Lower lobe of right lung (tissue), 2 donors: ENCODE measurements at places on chromosomes 3 and 15. TPM values are rescaled to one million over a fixed set of nuclear protein-coding genes. Genes with fewer than 3 reads are reported as not detected.

- DNase-seq, result no peak
- H3K4me3 ChIP-seq, result no peak overlapping the region
- no peaks in the 10 kb centered on the region for H3K36me3 ChIP-seq
- peaks cover 18% of the 10 kb centered on the region for H3K4me1 ChIP-seq
Observed at GRCh38 chr3:66996696-66997095, 1.4 kb upstream of the KBTBD8 start.

The GATA2 gene
- total RNA-seq, result 68.3 TPM

The STAC gene
- total RNA-seq, result 51.4 TPM

- no peaks in the 10 kb centered on the region for H3K27me3 ChIP-seq
- DNase-seq, result no peak
- H3K4me1 ChIP-seq, result peaks cover 15% of the 10 kb centered on the region
- peak overlapping the region; percentile 50 for H3K27ac ChIP-seq
Observed at GRCh38 chr15:41333026-41333562, 413 bp downstream of the NUSAP1 start.

The KLHL40 gene
- total RNA-seq, result not detected

The MST1R gene
- total RNA-seq, result 27.3 TPM

DNA sequence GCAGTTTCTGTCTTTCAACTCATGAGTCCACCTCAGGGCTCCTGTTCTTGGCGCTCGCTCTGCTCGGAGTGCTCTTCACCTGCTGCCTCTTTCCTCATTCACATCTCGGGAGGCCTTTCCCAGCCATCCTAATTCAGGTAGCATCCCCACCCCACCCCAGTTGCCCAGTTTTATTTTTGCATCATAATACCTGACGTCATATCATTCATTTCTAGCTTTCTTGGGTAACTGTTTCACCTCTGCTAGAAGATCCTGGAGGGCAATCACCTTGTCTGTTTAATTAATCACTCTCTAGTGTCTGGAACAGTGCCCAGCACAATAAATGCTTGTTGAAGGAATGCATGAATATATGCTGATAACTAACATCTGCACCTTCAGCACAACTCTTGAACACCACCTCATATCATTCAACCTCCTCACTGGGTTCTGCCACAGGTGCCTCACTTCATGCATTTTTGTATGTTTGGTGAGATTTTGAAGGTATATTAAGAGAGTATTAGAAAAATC lies 7.6 kb downstream of the NUSAP1 start:
- no peaks in the 10 kb centered on the region for H3K36me3 ChIP-seq

DNA sequence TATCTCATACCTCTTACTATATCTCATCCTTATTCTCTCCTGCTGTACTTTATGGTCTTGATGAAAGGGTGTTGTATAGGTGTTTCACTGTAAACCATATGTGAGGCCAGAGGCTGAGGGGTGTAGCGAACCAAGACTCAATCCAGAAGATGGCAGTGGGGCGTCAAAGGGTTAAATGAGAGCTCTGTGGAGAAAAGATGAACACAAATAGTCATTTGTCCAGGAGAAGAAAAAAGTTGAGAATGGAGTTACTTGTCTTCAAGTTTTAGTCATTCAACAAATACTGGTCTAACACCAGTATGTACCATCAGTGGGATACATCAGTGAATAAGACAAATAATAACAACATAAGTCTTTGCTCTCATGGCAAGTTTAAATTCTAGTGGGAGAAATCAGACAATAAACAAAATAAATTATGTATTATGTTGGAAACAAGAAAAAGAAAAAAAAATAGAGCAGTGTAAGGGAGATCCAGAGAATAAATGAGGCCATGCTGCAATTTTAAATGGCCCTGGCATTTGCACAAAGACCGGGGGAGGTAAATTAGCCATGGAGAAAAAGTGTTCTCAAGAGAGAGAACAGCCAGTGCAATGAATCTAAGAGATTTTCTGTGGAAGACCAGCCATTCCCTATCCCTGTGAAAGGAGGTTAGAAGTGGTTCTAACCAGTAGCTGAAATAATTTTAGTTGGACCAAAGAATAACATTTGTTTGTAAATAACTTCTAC lies 77.0 kb upstream of the UMPS start:
- no peak for DNase-seq
- H3K27me3 ChIP-seq, result no peaks in the 10 kb centered on the region
- no peak overlapping the region for H3K27ac ChIP-seq
- H3K4me1 ChIP-seq, result no peaks in the 10 kb centered on the region
- H3K36me3 ChIP-seq, result peaks cover 17% of the 10 kb centered on the region

- H3K36me3 ChIP-seq, result no peaks in the 10 kb centered on the region
- H3K4me3 ChIP-seq, result no peak overlapping the region
- no peak overlapping the region for H3K27ac ChIP-seq
- H3K27me3 ChIP-seq, result no peaks in the 10 kb centered on the region
- no peak for DNase-seq
Observed at GRCh38 chr3:19456738-19457137, 308.4 kb downstream of the KCNH8 start.

DNA sequence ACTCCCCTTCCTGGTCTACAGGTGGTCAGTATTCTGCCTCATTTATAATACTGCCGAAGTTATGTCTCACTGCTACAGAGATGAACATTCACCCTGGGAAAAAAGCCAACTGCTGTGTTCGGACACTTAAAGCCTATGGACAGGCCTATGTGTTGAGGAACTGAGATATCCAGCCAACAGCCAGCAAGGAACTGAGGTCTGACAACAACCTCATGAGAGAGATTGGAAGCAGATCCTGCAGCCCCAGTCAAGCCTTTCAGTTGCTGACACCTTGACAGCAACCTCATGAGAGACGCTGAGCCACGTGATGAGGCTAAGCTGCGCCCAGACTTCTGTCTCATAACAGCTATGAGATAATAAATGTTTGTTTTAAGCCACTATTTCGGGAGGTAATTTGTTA lies 18.2 kb upstream of the FHIT start:
- no peak for DNase-seq
- no peaks in the 10 kb centered on the region for H3K36me3 ChIP-seq
- no peak overlapping the region for H3K4me3 ChIP-seq
- no peaks in the 10 kb centered on the region for H3K4me1 ChIP-seq
- no peaks in the 10 kb centered on the region for H3K27me3 ChIP-seq
- H3K27ac ChIP-seq, result no peak overlapping the region

DNA sequence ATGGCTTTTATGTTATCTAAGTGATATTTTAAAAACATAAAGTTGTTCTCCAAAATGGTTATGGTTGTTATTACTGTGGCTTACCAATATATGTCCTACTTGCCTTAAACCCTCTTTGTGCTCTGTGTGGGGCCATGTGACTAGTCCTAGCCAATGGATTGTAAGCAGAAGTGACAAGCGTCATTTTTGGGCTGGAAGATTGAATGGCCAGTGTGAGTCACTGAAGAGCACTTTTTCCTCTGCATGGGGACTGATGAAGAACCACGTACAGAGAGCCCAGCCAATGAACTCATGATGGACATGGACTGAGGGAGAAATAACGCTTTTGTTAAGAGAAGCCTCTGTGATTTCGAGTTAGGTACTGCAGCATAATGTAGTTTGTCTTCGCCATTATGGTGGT lies 332.7 kb downstream of the EDEM1 start:
- no peaks in the 10 kb centered on the region for H3K27me3 ChIP-seq
- no peaks in the 10 kb centered on the region for H3K4me1 ChIP-seq
- no peak overlapping the region for H3K4me3 ChIP-seq
- no peaks in the 10 kb centered on the region for H3K36me3 ChIP-seq
- DNase-seq, result no peak

- peaks cover 4% of the 10 kb centered on the region for H3K4me1 ChIP-seq
- H3K27me3 ChIP-seq, result no peaks in the 10 kb centered on the region
- no peak for DNase-seq
- peaks cover 60% of the 10 kb centered on the region for H3K36me3 ChIP-seq
- H3K27ac ChIP-seq, result no peak overlapping the region
Observed at GRCh38 chr15:57281321-57281720, 95.0 kb upstream of the CGNL1 start.

The ALDH1A2 gene
- 49.4 TPM for total RNA-seq

The SLC28A2 gene
- total RNA-seq, result 0.21 TPM

- no peak overlapping the region for H3K27ac ChIP-seq
- no peaks in the 10 kb centered on the region for H3K27me3 ChIP-seq
- H3K4me1 ChIP-seq, result no peaks in the 10 kb centered on the region
- H3K4me3 ChIP-seq, result no peak overlapping the region
- DNase-seq, result no peak
Observed at GRCh38 chr3:66747696-66748095, 246.9 kb upstream of the LRIG1 start.

DNA sequence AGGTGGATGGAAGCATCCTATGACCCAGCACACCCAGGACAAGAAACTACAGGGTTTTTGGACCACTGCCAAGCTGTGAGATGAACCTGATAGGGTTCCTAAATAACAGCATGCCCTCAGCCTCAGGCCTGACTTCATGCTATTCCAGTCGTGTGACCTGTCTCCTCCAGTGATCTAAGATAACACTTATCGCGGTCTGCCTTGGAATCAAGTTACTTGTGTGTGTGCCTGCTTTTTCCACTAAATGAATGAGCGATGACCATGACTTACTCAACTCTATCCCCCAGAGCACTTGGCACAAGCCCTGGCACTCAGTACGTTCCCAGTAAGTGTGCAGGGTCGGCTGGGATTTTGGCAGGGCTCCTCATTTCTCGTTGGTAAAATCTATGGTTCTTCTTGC lies 172.7 kb upstream of the TP63 start:
- DNase-seq, result no peak
- no peaks in the 10 kb centered on the region for H3K4me1 ChIP-seq
- H3K36me3 ChIP-seq, result no peaks in the 10 kb centered on the region
- no peak overlapping the region for H3K27ac ChIP-seq

The XCR1 gene
- 0.32 TPM for total RNA-seq

DNA sequence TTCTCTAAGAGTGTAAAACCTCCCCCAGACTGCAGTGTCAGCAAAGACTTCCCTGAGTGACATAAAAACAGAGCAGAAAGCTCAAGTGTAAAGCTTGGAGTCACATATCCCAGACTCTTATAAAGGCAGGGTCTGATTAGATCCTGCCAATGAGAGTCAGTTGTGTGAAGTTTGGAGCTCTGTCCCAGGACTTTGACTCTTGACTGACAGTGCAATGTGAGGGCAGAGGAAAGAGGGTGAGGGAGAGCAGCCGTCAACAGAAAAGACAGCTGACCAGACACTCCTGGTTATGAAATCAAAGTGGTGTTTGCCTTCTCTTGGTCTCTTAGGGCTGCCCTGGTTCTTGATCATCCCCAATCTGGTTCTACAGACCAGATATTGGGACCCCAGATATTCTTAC lies 393.2 kb downstream of the ERC2 start:
- H3K36me3 ChIP-seq, result no peaks in the 10 kb centered on the region
- no peak overlapping the region for H3K27ac ChIP-seq
- DNase-seq, result no peak
- no peak overlapping the region for H3K4me3 ChIP-seq
- no peaks in the 10 kb centered on the region for H3K4me1 ChIP-seq

The RAB27A gene
- 63.4 TPM for total RNA-seq

DNA sequence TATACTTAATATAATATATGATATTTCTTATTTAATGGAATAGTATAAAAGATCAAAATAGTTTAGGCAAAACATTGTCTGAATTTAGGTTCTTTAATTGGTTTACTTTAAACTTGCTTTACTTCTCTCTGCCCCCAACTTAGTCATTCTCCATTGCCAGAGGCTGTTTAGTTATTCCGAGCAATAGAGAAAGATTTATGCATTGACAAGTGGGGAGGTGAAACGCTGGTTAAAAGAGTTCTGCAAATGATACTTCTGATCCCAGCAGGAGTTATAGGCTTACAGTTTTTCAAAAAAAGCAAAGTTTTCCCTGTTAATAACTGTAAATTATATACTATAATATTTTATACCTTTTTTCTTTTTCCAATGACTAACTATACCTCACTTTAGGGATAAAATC lies 145.4 kb downstream of the EPHA3 start:
- H3K27ac ChIP-seq, result no peak overlapping the region
- DNase-seq, result no peak
- no peaks in the 10 kb centered on the region for H3K4me1 ChIP-seq

GRCh38 chr3:41330465-41330864 lies 131.2 kb downstream of the CTNNB1 start:
- H3K4me3 ChIP-seq, result no peak overlapping the region
- H3K27ac ChIP-seq, result no peak overlapping the region
- no peaks in the 10 kb centered on the region for H3K36me3 ChIP-seq
- no peak for DNase-seq

DNA sequence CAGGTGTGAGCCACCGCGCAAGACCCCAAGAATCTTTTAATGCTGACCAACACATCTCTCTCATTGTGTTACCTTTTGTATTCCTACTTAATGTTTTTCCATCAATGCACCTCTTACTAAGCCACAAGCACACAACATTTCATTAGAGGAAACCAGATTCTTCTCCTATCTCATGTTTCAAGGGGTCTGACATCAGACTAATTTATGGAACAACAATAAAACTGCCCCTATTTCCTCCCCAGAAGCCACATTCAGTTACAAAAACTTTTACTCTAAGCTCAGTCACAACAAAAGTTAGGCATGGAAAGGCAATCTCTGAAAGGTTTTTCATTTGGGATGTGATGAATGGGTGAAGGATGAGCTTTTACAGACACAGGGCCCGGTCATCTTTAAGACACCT lies 251.8 kb downstream of the MAGI1 start:
- H3K4me1 ChIP-seq, result peaks cover 4% of the 10 kb centered on the region
- no peaks in the 10 kb centered on the region for H3K27me3 ChIP-seq
- no peaks in the 10 kb centered on the region for H3K36me3 ChIP-seq

DNA sequence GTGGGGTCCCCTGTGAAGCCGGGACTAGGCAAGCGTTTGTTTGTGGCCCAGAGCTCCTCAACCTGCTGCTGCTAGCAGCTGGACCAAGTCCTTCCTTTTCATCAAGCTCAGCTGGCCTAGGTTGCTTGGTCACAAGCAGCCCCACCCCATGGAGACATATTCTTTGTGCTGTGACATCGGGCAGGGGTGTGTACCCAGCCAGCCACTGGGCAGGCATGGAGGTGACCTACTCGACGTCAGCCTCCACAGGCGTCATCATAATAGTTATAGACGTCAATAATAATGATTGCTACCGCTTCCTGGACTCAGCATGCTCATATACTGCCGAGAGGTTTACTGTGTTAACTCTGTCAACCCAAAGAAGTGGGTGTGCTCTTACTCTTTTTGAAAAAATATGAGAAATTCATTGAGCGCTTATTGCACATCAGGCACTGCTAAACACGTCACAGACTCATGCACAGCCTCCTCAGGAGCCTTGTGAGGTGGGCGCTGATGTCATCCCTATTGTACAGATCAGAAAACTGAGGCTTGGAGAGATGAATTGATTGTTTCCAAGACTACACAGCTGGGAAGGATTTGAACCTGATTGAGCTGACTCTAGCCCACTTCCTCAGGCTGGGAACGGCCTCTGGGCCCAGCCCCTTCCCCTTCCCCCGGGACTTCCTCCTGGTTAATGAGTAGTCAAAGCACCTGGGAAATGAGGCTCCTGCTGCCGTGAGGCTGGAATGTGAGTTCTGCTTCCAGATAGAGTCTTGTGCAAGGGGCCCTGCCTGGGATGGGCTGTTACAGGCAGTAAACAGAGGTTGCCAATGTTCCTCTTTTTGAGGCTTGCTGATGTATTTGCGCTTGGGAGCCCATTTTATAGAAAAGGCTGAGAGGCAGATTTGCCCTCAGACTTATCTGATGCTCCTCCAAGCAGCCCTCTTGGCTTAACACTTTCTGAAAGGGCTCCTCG lies 16.2 kb downstream of the SLC6A6 start:
- no peak overlapping the region for H3K4me3 ChIP-seq
- peak; percentile 88 for DNase-seq
- H3K36me3 ChIP-seq, result peaks cover 23% of the 10 kb centered on the region
